ENCODE measurements at places on chromosomes 13 and 19.

- no peak for DNase-seq
Observed at GRCh38 chr13:93996481-93996880, 483.0 kb downstream of the DCT start.

DNA sequence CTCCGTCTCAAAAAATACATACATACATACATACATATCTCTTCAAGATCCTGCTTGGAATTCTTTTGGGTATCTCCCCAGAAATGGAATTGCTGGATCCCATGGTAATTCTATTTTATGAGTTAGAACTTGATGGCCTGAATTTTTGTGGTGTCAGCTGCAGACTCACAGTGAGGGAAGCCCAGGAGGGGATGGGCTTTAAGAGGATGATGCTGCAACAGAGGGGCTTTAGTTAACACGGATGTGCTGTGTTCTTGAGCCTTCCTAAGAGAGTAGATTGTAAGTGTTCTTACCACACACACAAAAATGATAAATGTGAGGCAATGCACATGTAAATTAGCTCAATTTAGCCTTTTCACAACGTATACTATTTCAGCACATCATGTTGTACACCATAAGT lies 31.8 kb downstream of the CACNG6 start:
- peak; percentile 45 for DNase-seq

GRCh38 chr19:55227241-55228014 lies 1.1 kb downstream of the TMEM86B start:
- DNase-seq: no peak

DNA sequence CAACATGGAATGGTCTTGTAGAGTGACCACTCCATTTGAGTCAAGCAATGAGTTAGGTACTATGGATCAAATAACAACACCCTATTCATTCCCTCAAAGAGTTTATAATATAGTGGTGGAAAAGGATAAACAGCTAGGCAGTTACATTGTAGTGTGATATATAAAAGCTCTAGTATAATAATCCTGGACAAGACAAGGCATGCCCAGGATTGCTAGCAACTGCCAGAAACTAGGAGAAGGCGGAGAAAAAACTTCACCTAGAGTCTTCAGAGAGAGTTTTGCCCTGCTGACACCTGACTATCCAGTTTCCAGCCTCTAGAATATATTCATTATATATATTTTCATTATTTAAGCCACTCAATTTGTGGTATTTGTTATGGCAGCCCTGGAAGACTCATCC lies 530.6 kb downstream of the KLF12 start:
- no peak for DNase-seq

- DNase-seq: no peak
Observed at GRCh38 chr13:20788312-20788711, 14.6 kb upstream of the EEF1AKMT1 start.

DNA sequence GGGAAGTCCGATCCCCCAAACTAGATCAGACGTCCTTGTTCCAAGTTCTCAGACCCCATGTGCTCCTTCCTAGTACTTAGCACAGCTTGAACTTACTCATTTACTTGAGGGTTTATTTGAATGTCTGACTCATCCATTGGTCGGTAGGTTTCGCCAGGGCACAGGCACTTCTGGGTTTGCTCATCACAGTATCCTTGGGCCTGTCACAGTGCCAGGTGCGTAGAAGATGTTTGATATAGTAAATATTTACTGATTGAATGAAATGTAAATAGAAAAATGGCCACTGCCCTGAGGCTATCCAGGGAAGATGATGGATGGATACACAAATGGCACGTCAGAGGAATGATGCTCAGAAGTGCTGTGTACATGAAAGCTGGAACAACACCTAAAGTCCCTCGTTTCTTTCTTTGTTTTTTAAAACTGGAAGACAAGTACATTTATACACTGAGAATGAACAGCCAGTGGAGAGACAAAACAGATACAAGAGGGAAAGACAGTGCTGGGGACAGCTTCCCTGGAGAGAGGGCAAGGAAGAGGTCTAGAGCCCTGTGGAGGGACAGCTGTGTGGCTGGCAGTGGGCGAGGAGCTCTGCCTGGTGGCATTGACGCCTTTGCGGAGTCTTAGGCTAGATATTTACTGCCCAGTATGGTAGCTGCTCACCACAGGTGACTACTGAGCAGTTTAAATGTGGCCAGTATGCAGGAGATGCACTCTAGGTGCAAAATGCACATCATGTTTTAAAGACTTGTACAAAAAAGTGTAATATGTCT lies 31.2 kb upstream of the KL start:
- DNase-seq: no peak

DNA sequence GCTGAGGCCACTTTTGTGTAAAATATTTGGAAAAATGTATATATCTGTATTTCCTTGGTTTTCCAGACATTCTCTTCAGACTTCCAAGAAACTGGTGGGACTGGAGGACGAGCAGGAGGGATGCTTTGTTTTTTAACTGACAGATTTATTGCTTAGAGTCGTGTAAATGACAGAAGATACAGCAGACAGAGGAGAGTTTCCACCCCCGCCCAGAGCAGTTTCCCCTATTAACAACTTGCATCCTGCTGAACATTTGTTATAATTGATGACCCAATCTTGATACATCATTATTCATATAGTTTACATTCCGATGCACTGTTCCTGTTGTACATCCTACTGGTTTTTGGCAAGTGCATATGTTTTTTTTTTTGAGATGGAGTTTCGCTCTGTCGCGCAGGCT lies 7.1 kb upstream of the DOCK6 start:
- DNase-seq: no peak

DNA sequence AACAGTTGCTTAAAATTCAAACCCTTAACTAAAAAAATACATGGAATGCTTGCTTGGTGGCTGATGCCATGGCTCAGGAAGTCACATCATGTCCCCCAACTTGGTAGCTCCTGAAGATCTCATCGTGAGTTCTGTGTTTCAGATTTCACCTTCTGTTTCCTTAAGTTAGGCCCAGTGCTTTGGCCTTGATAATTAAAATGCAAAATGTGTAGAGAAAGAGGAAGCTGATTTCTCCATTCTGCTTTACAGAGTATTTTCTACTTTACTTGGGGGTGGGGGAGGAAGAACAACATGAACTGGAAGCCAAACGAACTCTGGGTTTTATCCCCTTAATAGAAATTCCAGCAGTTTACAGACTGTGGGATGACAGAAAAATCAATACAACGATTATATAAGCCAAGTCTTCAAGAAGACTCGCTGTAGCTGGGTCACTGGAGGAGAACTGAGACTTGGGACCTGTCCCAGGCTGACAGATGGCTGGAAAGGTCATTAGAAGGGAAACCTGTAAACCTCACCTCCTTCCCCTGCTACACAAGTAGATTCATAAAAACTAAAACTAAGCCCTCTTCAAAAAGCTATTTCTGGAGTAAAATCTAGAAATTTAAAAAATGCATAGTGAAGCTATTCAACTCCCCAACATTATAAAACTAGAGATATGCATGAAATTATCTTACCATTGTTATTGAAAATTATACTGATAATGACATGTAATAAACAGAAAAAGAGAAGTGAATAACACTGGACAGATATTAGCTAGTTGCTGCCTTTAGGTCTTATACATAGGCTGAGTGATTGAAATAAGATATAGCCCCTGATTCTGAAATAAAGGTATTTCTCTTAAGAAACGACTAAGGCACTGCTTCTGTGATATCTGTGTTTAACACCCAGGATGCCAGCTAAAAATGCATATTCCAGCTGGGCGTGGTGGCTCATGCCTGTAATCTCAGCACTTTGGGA lies 22.1 kb upstream of the GGACT start:
- DNase-seq: peak; percentile 65

DNA sequence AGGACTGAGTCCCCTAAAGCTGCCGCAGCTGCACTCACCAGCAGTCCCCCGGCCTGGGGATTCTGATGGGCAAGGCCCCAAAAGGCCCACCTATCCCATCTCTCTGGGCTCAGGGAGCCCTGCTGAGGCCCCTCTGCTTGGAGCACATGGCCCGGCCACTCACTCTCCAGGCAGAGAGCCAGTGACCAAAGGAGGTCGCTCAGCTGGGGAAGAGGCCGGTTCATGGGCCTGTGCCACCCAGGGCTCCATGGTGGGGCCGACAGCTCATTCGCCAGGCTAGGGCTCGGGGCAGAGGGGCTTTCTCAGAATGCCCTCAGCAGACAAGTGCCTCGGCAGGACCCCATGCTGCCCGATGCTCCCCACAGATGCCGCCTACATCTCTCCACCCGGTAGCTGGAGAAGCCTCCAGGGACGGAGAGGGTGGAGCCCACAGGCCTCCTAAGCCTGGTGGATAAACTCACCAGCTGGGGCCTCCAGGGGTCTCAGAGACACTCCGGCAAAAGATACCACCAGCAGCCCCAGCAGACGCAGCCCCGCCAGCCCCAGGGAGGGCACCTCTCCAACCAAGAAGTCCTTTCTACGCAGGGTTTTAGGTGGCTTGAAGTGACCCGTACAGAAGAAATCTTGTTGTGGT lies 54.4 kb downstream of the MLLT1 start:
- DNase-seq: no peak

DNA sequence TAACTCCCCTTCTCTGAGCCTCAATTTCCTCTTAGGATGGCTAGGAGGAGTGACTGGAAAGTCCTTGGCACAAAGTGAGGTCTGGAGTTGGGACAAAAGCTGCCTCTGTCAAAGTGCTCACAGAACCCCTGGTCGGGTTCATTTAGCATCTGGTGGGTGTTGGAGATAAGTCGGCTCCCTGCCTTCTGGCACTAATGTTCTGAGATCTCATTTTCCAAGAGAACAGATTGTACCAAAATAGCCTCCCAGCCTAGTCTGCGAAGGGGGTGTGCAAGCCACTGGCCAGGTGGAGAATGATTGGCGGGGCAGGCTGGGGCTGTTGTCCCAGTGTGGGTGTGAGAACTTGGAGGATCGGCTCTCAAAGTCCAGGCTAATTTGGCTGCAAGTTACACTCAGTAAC lies 20.7 kb upstream of the NWD1 start:
- no peak for DNase-seq

DNA sequence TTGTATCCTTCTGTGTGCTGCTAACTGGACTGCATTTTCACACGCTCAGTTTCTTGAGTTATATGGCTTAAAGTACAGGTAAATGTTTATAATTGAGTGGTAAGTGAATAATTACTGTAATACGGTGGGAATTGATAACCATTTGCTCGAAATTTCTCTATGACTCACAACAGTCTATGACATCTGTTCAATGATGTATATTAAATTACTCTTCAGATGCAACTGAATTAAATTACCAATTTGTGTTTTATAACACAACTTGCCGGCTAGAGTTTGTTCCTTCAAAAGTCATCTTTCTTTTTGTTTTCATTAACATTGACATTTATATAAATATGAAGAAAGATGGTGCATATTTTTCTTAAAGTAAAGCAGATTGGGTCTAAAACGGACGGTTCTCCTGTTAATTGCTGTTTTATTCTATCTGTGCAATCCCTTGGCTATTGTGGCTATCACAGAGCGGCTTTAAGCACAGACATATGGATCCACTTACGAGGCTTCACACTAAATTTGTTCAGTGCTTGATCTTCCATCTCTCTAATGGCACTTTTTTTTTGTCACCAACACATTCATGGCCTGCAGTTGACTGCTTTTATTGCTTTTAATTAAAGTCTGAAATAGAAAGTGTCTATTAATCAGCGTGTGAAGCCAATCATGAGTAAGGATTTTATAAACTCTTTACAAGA lies 1291.6 kb upstream of the SLC10A2 start:
- no peak for DNase-seq

DNA sequence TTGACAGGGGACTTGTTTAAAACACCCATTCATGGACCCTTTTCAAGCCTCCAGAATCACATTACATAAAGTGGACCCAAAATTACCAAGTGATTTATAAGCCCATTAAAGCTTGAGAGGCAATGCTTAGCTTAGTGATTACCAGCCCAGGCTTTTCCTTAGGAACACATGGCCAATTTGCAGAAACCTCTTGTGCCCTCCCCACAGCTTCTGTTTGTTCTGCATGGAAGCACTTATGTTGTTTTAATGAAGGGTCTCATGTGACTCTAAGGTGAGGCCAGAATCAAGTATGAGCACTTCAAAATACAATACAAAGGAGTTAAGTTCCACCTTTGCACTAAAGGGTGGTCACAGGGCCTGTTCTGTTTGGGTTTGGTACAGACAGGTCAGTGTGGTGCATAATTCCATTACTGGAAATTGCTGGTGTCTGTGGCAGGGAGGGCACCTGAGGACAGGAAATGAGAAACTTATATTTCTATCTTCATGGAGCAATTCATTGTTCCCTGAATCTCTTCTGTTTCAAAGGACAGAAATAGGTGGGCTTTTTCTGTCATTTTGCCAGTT lies 15.3 kb downstream of the ZNF486 start:
- DNase-seq: no peak

DNA sequence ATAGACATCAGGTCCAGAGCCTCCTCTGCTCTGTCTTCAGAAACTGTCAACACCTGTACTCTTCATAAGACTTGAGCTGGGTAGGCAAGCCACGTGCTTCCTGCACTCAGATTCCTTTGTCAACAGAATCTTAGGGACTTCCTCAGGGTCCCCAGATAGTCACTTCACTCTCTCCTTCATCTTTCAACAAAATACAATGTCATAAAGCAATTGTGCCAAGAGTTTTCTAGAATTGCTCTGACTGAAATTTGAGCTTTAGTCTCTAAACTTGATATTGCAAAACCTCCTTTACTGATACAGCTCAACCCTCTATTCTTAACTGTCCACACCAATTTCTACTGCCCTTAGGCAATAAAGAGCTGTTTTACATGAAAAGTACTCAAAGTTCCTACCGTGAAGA lies 179.9 kb downstream of the IRS2 start:
- no peak for DNase-seq

- DNase-seq: no peak
Observed at GRCh38 chr13:110286833-110287819, 19.8 kb downstream of the COL4A1 start.

DNA sequence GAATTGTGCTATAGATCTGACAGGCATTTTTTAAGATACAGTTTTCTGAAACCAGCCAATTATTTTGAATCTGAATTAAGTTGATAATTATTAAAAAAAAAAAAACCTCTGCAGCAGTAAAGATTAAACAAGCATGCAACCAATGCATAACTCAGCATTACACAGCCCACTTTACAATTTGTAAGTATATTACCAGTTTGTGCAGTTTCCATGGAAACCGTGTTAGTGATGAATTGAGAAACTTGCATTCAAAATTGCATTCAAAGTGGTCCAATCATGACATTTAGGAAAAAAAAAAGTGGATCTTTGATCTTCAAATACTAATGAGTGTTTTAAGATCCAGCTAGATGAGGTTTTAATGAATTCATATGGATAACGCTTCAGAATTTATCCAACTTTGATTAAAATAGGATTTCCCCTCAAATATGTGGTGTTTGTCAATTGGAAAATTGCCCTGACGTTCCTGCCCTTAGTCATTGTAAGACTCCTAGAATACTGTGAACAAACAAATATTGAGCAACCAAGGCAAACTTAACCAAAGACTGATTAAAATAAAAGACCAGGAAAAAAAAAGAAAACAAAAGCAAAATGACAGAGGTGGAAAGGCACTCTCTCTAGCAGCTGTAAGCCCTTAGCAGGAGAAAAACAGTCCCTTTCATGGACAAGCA lies 314.8 kb upstream of the MAB21L1 start:
- DNase-seq: no peak

DNA sequence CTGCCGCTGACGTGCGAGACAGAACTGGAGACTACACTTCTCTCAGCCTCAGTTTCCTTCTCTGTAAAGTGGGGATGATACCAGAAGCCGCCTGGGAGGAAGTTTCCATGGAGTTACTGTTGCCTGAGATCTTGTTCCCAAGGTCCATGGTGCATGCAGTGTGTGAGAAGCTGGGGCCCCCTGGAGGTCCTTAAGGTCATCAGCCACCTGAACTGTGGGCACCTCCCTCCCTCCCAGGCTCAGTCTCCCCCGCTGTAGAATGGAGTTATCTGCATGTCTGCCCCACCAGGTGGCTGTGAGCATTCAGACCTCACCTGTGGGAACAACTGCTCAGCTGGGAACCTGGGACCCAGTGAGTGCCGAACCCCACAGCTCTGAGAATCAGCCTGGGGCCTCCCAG lies 2.7 kb downstream of the CRX start:
- DNase-seq: no peak

All from NB4 (cell line).